Posterior vena cava (tissue), 2 donors: ENCODE measurements at places on chromosomes 7 and 10. TPM values are rescaled to one million over a fixed set of nuclear protein-coding genes. Genes with fewer than 3 reads are reported as not detected.

Gene SYT15
- total RNA-seq: 6.8 TPM

DNA sequence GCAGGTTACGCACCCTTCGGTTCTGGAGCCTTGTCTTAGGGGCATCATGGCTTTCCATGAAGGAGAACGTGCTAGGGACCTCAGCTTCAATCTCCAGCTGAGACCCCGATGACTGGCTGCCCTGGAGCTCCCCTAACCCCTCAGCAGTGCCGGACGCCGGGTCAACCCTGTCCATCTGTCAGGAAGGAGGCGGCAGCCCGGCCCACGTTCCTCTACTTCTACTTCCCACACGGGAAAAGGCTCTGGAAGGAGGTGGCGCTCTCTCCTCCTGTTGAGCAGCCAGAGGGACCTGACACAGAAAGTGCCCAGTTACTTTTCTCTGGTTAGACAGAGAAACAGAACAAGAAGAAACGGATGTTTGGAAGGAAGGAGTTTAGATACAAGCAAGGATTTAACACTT is 87.4 kb downstream of the DYNC2I1 start:
- no peak for DNase-seq

- DNase-seq: no peak
Observed at GRCh38 chr7:77727527-77727926, 31.3 kb downstream of the RSBN1L start.

Gene UPK3BL2
- total RNA-seq: 13.7 TPM

DNA sequence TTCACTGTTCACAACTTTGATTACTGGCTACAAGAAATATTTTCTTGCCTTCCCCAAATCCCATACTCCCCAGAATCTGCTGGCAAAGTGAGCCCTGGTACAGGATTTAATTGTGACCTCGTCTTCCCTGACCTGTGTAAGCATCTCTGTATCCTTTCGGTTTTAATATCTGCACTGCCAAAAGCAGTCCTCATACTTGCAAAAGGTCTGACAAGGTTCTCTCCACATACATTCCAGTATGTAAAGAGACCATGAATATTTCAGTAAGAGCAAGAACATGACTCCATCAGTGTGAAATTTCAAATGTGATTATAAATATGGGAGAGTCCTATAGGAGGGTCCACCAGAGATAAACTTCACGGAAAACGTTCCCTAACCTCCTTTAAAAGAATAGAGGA is 134.0 kb upstream of the TCF7L2 start:
- no peak for DNase-seq

DNA sequence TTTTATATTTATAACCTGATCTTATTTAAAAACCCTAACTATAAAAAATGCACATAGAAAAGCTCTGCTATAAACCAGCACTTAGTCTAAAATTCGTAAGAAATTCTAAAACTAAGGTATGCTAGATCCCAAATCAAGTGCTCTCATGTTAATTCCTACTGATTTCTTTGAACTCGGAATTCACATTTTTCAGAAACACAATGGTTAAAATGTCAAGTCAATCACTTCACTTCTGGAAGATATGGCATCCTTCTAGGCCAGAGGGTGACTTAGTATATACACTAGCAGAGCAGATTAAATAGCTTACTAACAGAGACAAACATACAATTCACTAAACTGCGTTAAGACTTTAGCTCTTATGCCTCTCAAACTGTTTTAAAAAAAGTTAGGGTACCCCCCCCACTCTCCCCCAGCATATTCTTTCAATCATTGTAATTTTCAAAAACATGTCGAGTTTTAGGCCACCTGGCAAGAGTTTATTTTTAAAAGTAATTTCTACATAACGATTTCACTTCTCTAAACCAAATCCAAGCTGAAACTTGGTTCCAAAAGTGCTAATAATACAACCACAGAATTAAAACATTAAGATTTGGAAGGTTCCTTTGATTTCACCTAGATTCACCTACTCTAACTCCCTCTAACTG is 129.4 kb downstream of the NRBF2 start:
- DNase-seq: no peak

Gene GPR22
- total RNA-seq: not detected

DNA sequence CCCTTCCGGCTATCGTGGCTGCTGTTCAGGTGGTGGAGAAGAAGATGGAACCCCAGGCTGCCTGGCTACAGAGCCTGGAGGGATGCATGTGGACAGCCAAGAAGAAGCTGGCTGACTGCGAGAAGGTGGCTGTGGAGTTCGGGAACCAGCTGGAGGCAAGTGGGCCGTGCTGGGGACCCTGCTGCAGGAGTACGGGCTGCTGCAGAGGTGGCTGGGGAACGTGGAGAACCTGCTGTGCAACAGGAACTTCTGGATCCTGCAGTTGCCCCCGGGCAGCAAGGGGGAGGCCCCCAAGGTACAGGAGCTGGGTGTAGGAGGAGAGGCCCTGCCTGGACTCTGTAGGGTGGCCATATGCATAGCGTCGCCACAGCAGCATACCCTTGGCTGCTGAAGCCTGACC is 25.6 kb downstream of the ZNF783 start:
- DNase-seq: no peak

Gene SLF2
- 23.7 TPM for total RNA-seq

DNA sequence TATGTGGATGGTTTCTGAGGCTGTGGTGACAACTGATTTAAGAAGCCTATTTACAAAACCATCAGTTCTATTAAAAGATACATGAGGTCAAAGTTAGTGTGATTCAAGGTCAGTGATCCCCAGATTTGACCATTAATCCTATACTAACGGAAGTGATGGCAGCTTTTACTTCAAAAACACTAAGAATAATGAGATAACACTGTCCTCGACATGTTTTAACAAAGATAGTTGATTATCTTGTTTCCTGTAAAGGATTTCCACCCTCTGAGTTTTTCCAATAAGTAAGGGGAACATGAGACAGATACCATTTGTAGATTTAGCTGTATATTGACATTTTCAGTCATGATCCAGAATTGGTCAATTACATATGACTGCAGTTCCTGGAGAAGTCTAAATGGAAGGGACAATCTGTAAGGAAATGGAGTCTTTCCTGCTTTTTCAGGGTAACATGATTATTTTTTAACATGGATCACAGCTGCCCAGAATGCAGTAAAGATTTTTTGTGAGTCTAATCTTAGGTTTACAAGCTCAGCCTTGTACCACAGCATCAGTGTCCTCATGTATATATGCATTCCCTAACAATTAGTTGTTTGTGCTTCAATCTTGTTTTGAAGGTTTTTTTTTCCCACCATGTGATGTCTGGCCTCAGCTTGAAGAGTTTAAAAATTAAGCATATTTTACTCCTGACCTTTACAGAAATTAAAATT is 188.0 kb downstream of the PPP1R9A start:
- no peak for DNase-seq
